Activated CD4-positive, alpha-beta T cell treated with anti-CD3 and anti-CD28 coated beads, Interleukin-2, amount 50 U/mL, for 48 hours (primary cell): ENCODE measurements at places on chromosomes 2 and 18.

DNA sequence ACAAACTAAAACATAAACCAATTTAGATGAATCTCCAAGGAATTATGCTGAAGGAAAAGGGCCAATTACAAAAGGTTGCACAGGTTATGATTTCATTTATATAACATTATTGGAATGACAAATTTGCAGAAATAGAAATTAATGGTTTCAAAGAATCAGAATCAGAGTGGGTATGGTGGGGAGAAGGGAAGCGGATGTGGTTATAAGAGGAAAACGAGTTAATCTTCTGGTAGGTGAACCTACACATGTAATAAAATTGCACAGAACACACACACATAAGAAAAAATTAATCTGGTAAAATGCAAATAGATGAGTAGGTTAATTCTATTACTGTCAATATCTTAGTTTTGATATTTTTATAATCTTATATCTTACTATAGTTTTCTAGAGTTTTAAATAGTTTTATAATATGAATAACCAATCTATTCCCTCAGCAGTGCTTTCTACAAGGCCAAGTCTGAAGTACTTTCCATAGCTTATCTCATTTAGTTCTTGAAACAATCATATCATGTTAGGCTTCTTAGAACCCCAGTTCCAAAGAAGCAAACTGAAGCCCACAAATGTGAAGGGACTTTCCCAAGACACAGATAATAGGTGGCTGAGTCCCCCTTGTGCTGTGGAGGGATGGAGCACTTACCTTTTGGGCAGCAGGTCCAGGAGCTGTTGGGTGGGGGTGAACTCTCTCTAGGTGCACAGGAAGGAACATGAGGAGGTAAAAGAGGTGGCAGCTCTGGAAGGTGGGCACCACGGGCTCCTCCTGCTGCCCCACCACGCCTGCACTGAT lies 31.5 kb downstream of the ZNF519 start:
- DNase-seq: no peak

- DNase-seq: no peak
Observed at GRCh38 chr2:28345619-28346018, 47.0 kb upstream of the FOSL2 start.

DNA sequence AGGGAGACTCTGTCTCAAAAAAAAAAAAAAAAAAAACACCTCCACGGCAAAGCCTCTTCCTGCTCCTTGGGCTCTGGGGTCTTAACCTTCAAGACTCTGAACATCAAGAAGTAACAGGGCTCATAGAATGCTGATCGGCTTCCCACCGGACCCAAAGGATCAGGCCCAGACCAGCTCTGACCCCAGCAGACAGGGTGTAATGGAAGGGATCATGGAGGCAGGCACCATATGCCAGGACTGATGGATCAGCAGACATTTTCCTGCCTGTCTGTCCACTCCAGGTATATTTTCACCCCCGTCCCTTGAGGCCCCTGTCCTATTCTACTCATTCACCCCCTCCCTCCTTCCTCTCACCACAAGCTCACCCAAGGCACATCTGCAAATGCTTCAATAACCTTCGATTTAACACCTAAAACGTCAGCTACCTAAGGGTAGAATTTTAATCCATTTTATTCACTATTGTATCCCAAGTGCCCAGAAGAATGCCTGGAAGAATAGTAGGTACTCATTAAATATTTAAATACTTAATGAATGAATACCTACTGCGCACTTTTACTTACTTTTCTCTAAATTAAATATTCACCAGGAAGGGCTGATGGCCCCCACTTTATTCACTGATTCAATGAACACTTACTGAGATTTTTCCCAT lies 4.6 kb upstream of the SPEG start:
- DNase-seq: no peak

- DNase-seq: no peak
Observed at GRCh38 chr2:103847276-103847675, 1006.6 kb upstream of the POU3F3 start.

DNA sequence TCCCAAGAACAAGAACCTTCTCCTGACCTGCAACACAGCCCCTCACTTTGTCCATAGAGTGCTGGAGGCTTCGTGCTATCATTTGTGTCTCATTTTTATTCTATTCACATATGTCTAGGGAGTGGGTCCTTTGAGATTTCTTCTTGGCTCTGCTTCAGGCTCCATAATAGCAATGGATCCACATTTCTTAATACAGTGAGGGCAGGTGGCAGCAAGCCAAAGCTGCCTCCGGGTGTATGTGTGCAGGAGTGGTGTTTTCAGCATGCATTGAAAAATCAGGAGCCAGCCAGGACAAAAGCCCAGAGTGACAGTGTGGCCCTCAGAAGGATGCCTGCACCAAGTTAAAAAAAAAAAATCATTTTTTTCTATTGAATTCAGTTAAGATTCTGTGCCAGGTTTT lies 115.1 kb upstream of the PELI1 start:
- no peak for DNase-seq
